ENCODE measurements at places on chromosomes 12 and 14.

DNA sequence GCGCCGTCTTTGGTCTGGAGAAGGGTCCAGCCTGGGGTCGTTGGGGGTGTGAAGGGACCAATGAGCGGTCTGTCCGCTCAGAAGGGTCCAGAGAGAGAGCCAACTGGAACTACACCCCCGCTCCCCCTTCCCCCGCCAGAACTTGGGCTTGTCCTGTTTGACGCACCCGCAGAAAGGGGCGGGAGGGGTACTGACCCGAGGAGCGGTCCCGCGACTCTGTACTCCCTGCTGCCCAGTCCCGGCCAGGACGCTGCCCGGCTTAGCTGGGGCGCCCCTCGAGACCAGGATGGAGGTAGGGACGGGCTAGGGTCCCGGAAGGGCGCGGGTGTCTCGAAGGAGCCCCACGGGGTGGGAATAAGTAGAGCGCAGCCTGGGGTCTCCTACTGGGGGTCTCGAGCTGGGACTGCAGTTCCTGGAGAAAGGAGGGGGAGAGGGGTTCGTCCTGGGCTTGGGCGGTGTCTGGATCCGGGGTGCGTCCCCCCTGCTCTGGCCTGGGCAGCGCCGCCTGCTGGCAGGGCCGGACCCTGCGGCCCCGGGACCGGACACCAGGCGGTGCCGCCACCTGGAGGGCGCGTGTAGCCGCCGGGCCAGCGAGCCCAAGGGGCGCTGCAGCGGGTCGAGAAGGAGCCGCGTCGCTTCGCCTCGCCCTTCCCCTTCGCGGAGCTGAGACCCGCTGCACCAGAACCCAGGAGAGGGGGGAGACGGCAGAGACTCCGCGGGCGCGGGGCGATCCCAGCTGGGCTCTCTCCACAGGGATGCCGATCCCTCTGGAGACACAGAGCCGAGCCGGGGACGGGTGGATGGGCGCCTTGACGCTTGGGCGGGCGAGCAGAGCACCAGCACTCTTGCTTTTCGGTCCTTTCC lies 3.8 kb upstream of the CACNB3 start:
- DNase-seq: peak; percentile 96

- DNase-seq: peak; percentile 40
Measured at GRCh38 chr14:91511043-91511383, 903 bp upstream of the PPP4R3A start.

- DNase-seq: no peak
Measured at GRCh38 chr12:15152868-15153267, 68.3 kb downstream of the RERG start.

DNA sequence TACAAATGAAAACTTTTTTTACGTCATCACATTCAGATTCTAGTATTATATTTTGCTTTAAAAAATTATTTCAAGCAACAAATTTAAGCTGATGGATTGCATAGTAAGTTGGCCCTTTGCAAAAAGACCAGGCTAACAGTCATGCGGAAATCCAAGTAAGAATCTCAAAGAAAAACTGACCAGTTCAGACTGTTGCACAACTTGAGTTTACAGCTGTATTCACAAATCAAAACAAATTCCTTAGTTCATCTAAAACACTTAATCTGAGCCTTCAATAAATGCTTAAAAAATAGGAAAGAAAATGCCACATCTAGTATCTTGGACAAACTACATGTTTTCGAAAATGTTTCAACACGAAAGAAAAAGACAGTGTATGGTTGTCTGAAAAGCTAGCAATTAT lies 847 bp downstream of the CCDC59 start:
- no peak for DNase-seq

- peak; percentile 46 for DNase-seq
Measured at GRCh38 chr12:6767353-6768319, 1.5 kb downstream of the PTMS start.

GRCh38 chr14:70698288-70698687 lies 56.6 kb downstream of the TTC9 start:
- DNase-seq: no peak

DNA sequence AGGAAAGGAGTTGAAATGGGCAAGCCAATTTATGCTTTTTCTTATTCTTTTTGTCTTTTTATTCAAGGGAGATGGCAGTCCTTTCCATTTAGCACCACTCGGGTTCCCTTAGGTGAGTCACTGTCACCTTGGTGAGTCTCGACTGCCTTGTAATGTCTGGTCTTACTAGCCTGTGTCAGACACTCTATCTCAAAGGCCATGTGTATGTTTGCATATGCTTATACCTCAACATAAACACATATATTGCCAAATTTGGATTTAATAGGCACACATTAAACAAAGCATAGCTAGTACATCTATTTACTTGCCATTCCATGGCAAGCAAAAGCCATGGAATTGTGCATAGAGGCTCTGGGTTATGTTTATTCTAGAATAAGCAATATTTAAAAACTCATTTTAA lies 624.9 kb upstream of the FOXG1 start:
- no peak for DNase-seq
